ENCODE measurements at places on chromosomes 4 and X.

DNA sequence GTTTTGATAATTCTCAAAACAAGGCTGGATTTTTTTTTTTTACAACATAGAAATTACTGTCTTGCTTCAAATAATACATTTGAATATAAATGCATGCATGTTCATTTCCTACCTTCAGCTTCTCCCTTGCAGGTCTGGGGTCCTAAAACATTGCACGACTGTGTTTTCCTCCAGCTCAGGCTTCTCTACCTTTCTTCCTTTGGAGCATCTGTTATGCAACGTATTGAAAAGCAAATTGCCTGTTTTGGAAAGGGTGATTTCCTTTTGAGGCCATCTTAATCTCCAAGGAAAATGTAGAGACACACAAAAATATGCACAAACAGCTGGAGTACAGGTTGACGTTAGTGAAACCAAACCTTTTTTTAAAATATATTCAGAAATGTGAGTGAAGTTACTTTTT lies 115.6 kb upstream of the TLL1 start:
- no peak for DNase-seq

DNA sequence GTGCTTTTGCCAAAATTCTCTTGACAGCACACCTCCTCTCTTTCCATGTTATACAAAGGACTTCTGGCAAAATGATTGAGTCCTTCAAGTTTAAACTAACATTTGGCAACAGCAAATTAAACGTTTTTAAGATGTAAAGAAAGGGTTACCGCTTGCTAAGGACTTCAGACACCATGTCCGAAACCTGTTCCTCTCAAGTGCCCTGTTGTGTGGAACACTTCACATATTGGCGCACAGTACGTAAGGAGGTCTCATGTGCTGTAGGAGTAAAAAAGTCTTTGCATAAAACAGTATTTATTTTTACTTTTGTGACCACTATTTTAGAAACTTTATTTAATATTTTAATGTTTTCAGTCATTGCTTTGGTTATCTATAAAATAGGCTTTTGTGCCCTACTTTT lies 33.7 kb upstream of the HPRT1 start:
- no peak for DNase-seq

- DNase-seq, result no peak
These were observed 187.3 kb downstream of the MAB21L2 start for GRCh38 chr4:150769248-150769647.

- no peak for DNase-seq
These were observed 43.1 kb upstream of the MTM1 start for GRCh38 chrX:150525061-150525919.

GRCh38 chrX:78456909-78457308 lies 129.5 kb upstream of the CYSLTR1 start:
- DNase-seq, result no peak

GRCh38 chr4:168619266-168619631 lies 122.4 kb downstream of the PALLD start:
- no peak for DNase-seq

GRCh38 chr4:188534917-188535316 lies 395.7 kb downstream of the TRIML1 start:
- no peak for DNase-seq

GRCh38 chr4:20480165-20480947 lies 219.9 kb upstream of the PACRGL start:
- DNase-seq, result no peak

DNA sequence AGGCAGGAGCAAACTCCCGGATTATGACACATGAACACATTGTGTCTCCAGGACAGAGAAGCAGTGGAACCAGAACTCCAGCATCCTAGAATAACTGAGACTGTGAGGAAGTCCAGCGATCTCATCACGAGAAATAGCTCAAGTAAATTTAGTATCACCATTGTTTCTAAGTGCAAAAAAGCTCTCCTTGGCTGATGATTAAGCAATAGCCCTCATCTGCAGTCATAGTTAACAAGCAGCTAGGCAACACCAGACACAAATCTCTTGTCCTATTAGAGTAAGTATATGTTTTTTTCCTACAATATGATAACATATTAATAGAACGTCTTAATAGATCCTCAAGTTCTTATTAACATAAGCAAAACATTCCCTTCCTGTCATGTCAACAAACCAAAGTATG lies 2.4 kb upstream of the CFAP299 start:
- no peak for DNase-seq

GRCh38 chrX:10217198-10217597 lies 60.4 kb downstream of the CLCN4 start:
- DNase-seq, result no peak

DNA sequence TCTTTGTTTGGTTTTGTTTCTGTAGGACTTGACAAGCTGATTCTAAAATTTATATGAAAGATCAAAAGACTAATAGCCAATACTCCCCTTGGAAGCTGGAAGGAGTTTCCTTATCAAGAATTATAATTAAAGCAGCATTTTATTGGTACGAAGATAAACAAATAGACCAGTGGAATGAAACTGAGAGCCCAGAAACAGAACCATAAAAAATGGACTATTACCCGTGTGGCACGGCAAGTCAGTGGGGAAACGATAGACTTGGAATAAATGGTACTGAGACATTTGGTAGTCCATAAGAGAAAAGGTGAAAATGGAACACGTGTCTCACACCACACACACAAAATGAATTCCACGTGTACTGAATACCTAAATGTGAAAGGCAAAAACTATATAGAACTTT lies 42.4 kb upstream of the CEP135 start:
- no peak for DNase-seq

GRCh38 chr4:17552427-17552826 lies 24.6 kb upstream of the LAP3 start:
- DNase-seq, result no peak

- DNase-seq, result no peak
These were observed 30.3 kb upstream of the TMSB15B start for GRCh38 chrX:103932133-103932532.

DNA sequence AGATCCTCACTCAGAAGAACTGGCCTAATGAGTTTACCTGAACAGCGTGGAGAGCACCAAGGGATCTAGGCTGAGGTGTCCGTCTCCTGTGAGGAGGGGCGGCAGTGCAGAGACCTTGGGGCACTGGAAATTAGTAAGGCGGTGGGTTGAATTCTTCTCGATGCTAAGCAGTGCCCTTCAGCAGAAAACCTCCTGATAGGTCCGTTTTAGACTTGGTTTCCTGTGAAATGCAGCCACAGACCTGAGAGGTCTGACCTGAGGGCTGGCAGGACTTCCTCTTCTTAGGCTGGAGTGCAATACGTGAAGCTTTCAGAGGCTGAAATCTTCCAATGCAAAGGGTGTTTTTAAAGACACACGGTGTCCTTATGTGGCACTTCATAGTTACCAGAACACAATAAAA lies at the start of gene CLNK:
CLNK (minus strand) TSS at position 138 of the 400 bp plus-strand sequence. CDS start 16,899 bp downstream, outside the sequence.
- no peak for DNase-seq

DNA sequence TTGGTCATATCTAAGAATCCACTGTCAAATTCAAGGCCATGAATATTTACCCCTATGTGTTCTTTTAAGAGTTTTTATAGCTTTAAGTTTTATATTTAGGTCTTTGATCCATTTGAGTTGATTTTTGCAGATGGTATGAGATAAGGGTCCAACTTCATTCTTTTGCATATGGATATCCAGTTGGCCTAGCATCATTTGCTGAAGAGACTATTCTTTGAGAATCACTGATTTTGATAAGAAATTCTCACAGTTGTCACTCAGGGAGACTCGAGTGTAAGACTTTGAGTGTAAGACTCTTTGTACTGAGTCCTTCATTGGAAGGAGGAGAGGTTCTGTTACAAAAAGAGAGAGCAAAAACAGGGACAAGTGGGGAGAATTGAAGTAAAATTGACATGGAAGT lies 74.8 kb downstream of the CBLL2 start:
- no peak for DNase-seq

DNA sequence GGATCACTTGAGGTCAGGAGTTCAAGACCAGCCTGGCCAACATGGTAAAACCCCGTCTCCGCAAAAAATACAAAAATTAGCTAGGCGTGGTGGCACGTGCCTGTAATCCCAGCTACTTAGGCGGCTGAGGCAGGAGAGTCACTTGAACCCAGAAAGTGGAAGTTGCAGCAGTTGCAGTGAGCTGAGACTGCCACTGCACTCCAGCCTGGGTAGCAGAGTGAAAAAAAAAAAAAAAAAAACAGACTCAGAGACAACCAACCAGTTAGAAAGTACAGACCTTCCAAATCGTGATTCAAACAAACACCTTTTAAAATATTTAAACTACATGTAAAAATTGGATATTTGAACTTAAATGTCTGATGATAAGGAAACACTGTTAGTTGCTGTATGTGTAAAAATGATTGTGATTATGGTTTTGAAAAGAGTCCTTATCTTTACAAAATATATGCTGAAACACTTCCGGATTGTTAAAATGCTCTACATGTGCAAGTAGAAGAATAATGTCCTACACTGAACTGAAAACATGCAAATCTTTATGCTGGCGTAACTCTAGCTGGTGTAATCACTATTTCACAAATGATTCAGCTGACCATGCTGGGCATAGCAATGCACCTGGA lies 37.8 kb downstream of the SH3KBP1 start:
- no peak for DNase-seq

DNA sequence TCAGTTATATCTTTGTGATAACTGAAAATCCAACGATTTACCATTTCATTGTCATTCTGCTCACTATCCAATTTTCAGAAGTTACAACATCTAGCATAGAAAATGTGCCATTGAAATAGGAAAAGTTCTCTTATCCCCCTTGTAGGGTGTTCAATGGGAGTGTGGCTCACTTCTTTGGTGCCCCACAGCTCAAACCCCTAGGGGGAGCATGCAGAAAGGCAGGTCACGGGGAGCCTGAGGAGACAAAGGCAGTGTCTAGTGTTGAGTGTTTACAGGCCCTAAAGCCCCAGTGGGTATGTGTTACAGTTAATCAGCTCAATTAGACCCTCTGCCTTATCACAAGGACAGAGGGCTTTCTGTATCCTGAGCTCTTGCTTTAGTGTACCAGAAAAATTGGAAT lies 243.4 kb upstream of the GRID2 start:
- DNase-seq, result no peak

DNA sequence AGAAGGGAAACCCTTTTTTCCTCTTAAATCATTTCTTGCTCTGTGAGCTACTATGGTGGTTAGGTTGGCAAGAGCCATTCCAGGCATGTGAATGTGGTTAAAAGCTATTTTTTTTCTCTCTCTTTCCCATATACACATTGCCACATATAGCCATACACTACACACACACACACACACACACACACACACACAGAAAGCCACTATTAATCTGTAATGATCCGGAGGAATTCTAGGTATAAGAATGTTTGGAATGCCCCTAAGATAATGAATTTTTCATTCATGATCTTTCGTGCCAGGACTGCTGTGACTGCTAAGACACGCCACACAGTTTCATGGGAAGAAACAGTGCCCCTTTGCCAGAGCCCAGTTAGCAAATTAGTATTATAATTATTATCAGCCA lies 21.8 kb upstream of the TLL1 start:
- no peak for DNase-seq

DNA sequence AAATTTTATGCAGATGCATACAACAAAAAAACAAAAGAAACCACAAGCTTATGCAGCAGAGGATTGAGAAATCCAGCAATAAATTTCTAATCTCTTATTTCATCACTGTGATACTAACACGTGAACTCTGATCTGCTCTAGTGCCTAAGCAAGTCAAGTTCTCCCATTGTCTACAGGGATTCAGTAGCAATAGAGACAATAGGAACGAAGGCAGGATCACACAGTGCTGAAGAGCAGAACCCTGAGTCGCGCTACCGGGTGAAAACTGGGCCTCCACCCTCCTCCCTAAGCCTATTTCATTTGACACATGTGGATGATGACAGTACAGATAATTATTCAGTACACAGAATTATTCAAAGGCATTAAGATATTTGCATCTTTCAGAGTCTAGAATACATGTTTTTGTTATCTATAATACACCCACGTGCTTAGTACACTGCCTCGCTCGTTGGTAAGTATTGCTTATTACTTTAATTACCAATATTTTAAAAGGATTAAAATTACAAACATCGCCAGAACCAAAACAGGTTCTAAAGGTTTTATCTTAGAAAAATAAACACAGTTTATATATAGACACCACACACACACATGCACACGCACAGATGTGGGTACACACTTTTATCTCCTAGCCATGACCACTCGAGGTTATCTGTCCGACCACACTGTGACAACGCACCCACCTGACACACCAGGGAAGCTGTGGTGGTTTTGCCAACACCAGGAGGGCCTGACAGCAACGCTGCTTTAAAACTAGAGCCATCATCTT lies 60.1 kb downstream of the RFC1 start:
- no peak for DNase-seq

GRCh38 chrX:149711545-149712236 lies at the start of gene MAGEA11:
Gene MAGEA11 (plus strand): TSS chrX:149712060. CDS start chrX:149713160, 1,100 bp downstream.
- DNase-seq, result no peak

GRCh38 chrX:123188081-123188480 lies 4.0 kb downstream of the GRIA3 start:
- DNase-seq, result no peak

DNA sequence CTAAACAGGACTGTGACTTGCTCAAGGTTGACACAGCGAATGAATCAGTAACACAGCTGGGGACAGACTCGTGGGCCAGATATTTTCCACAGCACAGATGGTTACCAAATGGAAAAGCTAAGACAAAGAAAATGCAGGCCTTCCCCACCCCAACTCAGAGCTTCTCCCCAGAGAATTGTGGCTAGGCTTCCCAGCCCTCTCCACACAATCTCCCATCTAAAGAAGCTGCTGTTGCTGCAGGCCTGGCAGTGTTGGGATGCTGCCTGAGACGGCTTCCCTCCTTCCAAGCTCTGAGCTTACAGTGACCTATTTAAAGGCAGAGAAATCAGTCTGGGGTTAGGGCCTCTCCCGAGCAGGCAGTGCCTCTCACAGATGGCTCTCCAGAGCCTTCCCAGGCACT lies 46.5 kb upstream of the PGRMC1 start:
- no peak for DNase-seq

DNA sequence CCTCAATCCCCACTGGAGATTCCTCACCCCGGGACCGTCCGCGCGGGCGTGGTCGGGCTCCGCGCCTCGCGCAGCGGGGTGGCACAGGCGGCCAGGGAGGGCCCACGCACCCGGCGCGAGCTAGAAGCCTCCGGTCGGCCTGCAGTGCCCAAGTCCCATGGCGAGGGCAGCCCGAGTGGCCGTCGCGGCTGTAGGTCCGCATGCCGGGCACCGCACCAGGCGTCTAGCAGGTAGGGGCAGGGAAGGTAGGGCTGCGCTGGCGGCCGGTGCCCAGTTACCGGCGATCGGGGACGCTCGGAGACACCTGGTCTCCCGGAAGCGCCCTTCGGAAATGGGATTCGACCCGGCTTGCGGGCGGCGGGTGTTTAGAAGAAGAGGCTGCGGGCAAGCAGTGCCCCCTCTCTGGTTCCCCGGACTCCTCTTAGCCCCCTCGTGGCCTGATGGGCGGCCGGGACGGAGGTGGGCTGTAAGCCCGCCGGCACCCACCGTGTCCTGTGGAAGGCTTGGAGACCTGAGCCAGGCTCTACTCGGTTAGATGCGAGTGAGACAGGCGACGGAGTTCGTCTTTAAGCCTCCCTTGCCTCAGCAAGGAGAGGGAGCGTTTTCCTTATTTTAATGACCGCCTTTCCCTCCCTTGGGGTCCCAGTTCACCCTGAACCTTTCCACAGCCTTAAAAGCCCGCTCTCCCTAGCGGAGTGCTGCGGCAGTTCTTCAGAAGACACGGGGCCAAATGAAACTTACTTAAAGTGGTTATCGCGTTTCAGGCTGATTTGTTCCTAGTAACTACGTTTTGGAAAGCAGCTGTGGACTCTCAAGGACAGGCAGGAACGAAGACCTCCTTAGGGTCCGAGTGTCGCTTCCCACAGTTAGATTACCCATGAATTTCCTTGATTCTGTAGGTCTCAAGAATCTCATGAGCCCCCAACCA lies 821 bp downstream of the SLITRK2 start:
- no peak for DNase-seq
